Stimulated activated memory B cell treated with anti-CD40 and anti-IgM and Interleukin-4, amounts not matched to agents 10 μg/mL and 1 μg/mL and 100 μg/mL, for 72 hours (primary cell): ENCODE measurements at places on chromosomes 11 and 22.

DNA sequence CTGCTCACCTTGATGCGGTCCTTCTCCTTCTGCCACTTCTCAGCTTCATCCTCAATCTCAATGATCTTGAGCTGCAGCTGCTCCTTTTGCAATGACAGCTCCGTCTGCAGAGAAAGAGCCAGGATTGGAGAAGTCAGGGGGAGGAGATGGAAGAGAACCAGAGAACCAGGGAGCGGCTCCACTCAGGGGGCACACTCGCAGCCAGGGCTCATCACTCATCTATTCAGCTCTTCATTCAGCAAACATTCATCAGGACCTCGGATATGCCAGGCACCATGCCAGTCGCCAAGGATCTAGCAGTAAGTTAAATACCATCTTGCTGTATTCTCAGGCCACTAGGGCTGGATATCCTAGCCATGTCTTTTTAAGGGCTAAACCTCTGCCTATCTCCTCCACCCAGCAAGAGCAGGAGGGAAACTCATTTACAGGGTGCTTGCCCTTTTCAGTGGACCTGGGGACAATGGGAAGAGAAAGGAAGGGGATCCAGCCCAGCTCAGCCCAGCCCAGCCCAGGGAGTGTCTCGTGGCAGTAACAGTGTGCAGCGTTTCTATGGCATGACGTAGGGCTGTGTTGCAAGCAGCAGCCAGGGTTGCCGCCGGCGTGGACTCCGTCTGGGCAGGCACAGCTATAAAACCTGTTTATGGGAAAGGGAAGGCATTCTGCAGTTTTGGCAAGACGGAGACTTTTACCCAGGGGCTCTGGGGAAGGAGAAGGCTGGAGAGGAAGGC is 9.4 kb downstream of the TRIM29 start:
- no peak for ATAC-seq

- ATAC-seq = no peak
Measured at GRCh38 chr11:66066751-66067150, 3.3 kb upstream of the PACS1 start.

- ATAC-seq = no peak
Measured at GRCh38 chr11:69287968-69288882, 5.7 kb upstream of the MYEOV start.

- ATAC-seq = no peak
Measured at GRCh38 chr22:20241579-20242392, 26.3 kb downstream of the RTN4R start.

GRCh38 chr11:27456140-27456794 is 16.3 kb downstream of the LGR4 start:
- ATAC-seq = no peak

- ATAC-seq = no peak
Measured at GRCh38 chr11:21369947-21370346, 700.6 kb downstream of the NELL1 start.

- no peak for ATAC-seq
Measured at GRCh38 chr11:72067266-72067665, 13.1 kb downstream of the NUMA1 start.

GRCh38 chr22:48433647-48434046 is 1394.0 kb downstream of the BRD1 start:
- no peak for ATAC-seq

DNA sequence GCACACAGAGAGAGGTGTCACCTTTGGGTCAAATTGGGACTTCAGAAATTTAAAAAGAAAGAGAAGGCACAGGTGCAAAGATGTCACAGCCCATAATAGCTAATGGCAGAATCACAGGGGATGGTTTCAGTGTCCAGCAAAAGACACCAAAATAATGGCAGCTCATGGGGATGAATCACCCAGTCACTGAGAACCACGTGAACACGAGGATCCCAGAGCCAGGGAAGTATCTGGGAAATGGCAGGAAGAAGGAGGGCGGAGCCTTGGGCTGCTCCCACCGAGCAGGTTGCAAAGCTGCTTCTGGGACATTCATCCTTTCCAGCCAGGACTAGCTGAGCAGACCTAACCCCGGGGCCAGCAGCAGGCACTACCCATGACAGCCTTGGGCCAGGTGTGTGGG is 45.6 kb downstream of the TRMU start:
- no peak for ATAC-seq

- no peak for ATAC-seq
Measured at GRCh38 chr22:43077121-43077877, 11.9 kb downstream of the TTLL1 start.

DNA sequence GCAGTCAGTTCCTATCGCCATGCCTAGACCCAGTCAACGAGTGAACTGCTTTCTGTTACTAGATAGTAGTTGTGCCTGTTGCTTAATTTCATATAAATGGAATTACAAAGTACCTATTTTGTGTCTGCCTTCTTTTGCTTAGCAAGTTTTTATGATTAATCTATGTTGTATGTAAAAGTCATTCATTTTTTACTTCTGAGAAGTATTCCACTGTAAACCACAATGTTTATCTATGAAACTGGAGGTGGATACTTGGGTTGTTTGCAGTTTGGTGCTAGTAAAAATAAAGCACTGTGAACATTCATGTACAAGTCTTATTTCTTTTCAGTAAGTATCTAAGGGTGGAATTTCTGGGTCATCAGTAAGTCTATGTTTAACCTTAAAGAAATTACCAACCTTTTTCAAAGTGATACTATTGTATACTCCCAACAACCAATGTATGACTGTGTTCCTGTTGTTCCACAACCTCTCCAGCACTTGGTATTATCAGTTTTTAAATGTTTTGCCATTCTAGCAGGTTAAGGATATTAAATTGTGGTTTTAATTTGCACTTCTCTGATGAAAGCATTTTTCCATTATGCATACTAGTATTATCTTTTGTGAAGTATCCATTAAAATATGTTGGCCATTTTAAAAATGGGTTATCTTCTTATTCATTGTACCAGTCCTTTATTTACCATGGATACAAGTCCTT is 68.2 kb downstream of the DNAJC24 start:
- no peak for ATAC-seq

- no peak for ATAC-seq
Measured at GRCh38 chr11:46072172-46072964, 48.9 kb downstream of the PHF21A start.

DNA sequence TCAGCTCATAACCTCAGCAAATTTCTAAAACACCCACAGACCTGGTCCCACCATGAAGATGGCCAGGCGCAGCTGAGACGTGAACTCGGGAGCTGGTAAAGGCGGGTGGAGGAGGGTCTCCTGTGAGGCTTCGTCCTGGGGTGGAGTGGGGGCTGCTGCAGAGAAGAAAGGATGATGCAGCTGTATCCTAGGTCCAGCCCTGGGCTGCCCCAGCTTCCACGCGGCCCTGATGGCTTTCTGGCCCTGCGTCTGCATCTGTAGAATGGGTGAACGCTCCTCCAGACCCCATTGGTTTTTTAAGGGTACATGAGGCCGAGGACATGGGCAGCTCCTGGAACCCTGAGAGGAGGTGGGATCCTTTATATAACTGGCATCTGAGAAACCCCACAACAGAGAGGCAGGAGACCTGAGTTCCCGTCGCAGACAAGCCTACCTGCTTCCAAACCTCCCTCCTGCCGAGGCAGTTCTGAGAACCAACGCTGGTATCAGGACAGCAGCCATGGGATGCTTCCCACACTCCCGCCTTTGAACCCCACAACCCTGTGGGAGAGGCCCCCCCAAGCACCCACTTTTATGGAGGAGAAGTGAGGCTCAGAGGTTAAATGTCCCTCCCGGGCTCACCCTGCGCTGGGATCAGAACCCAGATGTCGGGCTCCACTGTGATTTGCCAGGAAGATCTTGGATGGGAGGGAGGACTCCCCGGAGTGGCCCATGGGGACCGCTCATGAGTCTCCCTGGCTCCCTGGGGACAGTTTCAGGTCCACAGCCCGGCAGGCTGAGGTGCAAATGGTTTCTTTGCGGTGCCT is 55.2 kb upstream of the FGF3 start:
- ATAC-seq = no peak

GRCh38 chr11:48025984-48026340 is 45.6 kb downstream of the PTPRJ start:
- ATAC-seq = no peak

DNA sequence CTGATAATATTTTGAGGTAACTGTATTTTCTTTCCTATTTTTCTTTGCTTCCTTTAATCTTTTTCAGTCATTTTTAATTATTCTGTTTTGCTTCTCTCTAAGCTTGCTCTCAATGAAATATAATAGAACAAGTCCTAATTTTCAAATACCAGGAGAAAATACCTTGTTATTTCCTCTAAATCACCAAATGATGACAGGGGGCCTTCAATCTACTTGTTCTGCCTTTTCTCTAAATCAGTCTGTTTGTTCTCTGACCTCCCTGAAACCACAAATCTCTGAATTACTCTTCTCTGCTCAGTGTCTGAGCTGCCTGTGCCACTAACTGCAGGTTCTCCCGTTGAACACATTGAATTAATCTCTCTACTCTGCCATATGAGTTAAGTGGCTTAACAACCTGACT is 286.2 kb downstream of the C11orf87 start:
- no peak for ATAC-seq

GRCh38 chr11:108698844-108699642 is 34.2 kb downstream of the DDX10 start:
- ATAC-seq = peak; percentile 56

DNA sequence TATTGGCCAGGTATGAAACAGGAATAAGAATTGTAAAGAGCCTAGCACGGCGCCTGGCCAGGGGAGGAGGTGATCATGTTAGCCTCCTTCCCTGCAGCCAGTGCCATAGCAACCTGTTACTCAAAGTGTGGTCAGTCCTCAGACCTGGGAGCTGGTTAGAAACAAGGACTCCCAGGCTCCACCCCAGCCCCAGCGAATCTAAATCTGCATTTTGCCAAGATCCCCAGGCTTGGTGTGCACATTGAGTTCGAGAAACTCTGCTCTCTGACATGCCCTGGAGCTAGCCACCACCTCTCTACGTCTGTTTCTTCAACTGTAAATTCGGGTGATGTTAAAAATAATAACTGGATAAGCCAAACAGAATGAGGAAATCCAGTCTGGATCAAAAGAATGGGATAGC is 56.1 kb upstream of the ALX4 start:
- ATAC-seq = no peak

DNA sequence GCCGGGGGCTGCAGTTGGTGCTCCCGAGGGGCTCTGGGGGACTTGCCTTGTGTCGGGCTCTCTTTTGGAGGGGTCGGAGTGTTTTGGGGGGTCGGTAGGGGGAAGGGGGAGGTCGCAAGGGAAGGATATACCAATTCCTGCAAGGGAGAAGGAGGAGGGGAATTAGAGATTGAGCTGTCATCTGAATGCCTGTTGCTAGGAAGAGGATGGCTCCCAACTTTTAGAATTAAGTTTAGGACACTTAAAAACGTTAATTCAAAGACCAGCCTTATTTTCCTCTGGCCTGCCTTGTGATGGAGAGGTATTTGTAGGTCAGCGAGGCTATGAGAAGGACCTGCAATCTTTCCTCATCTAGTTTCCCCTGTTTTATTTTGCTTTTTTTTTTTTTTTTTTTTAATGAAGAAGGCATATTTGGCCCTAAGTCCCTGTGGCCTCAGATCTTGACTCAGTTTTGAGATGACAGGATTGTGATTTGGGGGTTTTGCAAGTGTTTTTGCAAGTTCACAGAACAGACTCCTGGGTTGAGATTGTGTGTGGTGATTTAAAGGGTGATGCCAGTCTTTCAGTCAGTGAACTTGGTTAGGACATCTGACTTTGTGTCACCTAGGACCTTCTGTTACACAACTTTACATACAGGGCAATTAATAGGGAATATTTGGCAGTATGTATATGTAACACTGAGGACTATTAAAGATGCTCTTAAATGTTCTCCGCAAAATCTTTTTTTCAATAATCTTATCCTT is 672 bp downstream of the TMEM135 start:
- no peak for ATAC-seq

DNA sequence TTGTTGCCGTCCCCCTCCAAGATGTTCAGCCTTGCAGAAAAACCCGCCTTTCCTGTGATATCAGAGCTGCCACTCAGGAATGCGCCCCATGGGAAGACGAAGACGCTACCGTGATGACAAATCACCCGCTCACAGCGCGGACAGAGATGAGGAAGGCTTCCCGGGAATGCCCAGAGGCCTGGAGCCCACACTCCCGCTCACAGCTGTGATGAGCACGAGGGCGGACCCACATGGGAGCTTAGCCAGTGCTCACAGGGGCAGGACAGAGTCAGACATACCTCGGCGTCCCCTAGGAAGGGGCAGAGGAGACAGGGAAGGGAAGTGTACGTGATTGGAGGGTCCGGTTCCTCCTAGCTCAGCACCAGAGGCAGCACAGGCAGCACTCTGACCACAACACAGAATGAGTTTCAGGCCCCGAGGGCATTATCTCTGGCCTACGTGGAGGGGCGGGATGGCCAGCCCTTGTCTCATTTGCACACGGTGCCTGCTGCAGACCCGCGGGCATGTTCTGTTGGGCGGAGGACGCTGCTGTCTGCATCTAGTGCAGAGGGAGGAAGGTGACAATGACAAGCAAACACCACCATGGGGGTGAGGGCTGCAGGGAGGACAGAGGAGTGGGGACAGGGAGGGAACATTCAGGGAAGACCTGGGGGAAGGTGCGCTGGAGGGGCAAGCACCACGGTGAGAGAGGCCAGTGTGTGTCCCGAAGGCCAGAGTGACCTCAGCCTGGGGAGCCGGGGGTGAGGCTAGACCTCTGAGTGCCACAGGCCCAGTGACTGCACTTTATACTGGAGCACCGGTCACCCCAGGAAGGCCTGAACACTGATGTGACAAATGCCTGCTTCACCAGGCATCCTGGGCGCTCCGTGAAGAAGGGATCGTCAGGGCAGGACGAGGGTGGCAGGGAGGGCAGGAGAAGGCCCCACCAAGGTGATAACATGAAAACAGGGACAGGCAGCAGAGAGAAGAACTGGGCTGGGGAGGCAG is 79.6 kb downstream of the CELSR1 start:
- peak; percentile 39 for ATAC-seq

GRCh38 chr11:17401841-17402240 is 13.4 kb upstream of the KCNJ11 start:
- no peak for ATAC-seq

- no peak for ATAC-seq
Measured at GRCh38 chr11:132685174-132685611, 847.1 kb downstream of the OPCML start.

DNA sequence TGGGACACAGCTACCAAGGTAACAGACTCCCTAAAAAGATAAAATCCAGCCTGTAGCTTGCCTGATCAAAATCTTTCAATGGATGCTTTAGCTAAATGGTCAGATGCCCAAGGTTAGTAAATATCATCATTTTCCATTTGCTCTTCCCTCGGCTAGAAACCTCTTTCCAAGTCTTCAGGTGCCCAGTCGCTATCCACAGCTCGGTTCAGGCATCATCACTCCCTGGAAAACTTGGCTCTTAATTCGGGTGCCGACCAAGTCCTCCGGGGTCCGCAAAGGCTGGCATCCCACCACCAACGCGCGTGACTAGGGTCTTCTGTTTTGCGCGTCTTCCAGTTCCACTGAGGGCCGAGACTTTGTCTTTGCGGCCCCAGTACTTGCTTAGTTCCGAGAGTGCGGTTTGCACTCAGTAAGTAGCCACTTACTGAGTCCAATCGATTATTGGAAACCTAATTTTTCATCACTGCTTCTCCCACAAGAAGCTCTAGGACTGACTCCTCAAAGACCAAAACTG is 44.3 kb downstream of the OR4D9 start:
- ATAC-seq = no peak
